ENCODE measurements at places on chromosomes 7 and 10.
A peak's percentile ranks its signal among the peaks of the same experiment; 100 is the strongest.

DNA sequence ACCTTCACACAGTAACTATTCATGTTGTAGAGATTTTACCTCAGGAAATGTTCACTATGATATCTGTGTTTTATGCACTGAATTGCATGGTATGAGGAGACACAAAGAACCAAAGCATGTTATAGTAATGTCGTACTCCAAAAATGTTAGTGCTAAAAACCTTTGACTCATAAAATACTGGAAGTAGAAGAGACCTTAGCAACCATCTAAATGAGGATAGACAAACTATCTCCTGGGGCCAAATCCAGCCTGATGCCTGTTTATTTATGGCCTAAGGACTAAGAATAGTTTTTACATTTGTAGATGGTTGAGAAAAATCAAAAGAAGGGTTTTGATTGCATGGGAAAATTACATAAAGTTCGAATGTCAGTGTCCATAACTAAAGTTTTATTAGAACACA is 535.1 kb downstream of the INHBA start:
- no peak for DNase-seq

DNA sequence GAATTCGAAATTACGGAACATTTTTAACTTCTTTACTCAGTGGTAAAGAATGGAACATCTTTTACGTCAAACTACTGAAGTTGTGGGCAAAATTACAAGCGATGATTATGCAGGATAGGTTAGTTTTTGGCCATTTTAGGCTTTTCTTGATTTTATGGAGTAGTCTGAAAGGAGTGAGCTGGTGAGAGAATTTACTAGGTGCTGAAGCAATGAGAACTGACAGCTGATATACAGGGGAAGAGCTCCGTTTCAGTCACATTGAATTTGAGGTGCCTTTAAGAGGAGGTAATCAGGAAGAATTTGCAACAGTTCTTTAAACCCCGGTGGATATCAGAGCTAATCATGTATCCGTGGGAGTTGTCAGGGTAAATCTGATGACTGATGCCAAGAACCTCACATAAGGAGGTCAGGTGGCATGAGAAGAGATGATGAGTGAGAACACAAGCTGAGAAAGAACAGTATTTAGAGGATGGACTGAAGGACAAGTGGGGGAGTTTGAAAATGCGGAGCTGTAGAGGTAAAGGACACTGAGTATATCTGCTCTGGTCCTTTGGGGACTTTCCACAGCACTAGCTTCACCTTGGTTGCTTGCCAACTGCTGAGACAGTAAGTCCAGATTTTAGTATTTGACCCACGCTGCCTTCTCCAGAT is 104.3 kb downstream of the AHR start:
- no peak for DNase-seq

DNA sequence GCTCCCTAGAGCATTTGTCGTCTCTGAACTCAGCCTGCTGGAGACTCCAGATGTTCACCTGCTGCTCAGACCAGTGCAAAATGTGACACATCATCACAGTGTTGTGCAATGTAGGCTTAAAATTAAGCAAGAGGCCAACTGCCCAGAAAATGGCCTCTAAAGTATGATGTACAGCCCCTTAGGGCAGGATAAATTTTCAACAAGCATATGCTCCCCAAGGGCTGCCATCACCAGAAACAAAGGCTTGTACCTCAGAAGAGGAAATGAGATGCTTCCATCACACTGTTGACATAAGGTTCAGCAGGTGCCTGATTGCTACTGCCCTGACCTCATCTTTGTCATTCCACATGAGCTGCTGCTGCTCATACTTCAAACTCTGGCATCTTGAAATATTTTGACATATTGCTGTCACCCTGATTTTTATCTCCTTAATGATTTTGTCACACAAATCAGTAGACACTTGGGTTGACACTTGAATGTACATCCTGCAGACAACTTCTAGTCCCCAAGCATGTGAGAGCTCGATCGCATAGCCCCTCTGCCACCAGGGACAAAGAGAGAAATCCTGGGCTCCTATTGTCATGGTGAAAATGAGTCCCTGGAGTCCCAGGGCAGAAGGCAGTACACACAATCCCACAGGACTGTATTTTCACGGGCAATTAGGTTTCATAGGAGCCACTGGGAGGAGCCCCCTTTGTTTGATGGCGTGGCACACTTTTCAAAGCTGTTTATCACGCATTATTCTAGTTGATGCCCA is 219.7 kb upstream of the STK17A start:
- peak; percentile 49 for DNase-seq

DNA sequence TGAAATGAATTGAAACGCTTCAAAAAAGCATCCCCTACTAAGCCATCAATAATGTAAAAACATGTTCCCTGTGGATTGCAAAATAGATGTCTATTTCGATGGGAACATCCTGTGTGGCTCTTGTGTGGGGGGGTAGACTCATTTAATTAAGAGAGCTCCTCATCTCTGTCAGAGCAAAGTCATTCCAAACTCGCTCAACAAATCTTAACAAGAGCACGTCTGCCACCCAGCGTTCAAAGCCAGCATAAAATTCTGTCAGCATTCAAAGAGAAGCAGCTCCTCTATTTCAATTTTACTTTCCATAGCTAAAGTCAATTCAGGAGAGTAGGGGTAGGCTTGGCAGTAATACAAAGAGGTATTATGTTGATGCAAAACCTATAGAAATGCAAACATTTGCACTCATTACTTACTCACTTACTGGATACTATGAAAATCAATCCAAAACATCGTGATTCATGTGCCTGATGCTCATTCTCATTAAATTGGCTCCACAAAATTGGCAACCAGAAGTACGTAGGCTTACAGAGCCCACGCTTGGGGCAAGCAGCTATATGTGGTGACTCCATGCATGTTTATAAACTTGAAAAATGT is 114.9 kb downstream of the IPMK start:
- peak; percentile 81 for DNase-seq

DNA sequence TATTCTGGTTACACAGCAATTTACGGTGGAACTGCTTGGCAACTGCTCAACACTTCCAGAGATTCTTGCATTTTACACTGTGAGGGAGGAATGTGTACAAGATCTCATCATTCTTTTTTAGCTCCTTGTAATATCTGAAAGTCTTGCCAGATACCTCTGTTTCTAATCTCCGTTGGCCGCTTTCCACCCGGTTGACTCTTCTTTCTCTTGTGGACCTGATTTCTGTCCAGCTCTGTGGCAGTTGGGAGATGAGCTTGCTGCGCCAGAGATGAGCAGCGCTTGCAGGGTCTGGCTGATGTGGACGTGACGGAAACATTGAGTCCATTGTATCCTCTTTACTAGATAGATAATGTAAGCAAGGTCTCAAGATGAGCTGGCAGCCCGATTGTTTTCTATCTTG is 27.6 kb downstream of the SPAG6 start:
- no peak for DNase-seq

GRCh38 chr7:74625446-74625845 is 32.1 kb upstream of the GTF2I start:
- peak; percentile 76 for DNase-seq

GRCh38 chr10:124342821-124343170 is 75.9 kb downstream of the OAT start:
- no peak for DNase-seq

GRCh38 chr10:14089556-14090292 is 241.0 kb downstream of the FRMD4A start:
- no peak for DNase-seq

DNA sequence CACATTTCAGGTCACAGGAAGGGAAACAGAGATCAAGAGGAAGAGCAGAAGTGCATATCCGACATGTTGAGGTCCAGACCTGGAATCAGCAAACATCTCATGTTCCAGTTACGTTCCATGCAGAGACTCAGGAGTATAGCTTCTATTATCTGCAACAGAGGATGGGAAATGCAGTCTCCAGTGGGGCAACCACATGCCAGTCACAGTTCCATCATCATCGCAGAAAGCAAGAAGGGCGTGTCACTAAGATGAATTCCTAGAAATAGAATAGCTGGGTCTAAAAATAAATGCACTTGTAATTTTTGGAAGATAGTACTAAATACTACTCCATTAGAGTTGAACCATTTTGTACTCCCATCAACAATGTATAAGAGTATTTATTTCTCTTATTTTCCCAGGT is 133.2 kb upstream of the MDFIC start:
- DNase-seq, result no peak

DNA sequence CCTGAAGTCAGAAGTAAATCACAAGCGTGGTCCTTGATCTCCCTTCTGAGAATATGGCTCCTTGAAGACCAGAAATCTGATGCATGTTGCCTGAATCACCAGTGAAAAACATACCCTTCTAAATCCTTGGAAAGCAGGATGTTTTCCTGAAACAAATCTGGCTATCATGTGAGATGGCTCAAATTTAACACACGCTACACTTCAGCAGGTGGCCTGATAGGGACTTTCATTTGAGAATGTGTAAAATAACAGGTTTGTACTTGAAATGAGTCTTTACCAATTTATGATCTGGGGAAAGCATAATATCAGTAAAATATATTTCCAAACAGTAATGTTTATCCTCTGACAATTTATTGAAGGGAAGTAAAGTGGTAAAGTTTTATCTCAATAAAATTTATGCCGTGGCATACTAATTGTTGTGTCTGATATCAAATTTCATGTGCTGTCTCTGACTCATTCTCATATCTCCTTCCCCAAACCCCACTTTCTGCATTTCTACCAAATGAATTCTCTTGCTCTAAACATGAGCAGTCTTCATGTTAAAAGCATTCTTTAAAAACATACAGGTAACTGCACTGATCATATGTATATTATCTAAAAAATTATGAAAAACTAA is 17.4 kb downstream of the CYP3A4 start:
- no peak for DNase-seq

DNA sequence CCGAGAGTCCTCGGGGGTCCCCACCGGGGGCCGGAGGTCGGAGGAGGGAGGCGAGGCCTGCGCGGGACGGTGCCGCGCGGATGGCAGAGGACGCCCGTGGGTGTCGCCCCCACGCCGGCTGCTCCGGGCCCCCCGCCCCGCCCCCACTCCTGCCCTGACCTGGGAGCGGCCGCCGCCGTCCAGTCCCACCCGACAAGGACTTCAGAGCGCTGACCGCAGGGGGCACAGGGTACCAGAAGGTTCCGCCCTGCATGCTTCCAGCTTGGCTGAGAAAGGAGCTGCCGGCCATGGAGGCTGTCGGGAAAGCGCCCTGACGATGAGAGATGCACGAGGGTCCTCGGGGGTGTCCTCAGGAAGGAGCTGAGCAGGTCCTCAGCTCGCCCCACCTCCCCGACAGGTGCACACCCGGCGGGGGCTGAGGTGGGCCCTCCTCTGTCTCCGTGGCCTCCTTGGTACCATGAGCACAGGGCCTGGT is 57.0 kb upstream of the DNAJB6 start:
- no peak for DNase-seq

GRCh38 chr7:22700559-22701002 is 26.4 kb upstream of the IL6 start:
- DNase-seq, result peak; percentile 89

DNA sequence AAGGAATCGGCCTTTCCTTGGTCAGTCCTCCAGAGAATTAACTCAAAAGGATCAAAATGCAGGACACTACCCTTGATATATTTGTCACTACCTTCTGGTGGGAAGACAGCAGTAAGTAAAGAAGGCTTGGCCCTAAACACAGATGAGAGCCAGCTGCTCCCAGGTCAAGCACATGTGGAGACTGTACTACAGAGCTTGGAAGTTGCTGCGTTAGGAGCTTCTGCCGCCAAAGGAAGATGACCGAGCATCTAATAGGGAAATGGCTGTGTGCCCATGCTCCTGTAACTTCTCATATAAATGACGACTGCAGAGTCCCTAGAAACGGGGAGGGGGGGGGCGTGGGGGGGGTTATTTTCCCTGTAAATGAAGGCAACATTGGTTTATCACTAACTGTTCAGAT is 59.0 kb downstream of the PODXL start:
- no peak for DNase-seq

DNA sequence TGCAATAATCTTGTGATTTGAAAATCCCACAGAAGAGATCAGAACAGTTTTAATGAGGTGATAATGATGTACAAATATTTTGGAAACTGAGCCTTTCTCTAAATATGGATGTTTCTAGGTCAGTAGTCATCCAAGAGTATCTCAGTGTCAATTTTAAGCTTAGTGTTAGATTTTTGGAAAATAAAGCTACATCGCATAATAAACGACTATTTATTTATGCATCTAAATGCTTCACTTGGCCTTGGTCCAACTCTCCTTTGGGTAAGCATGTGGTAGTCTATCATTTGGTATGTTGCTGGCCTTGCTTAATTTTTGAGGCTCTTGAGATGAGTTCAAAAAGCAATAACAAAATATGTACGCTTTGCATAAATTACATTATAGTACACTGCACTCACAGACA is 5.4 kb upstream of the PPP1R9A start:
- DNase-seq, result no peak

GRCh38 chr10:70354556-70354955 is 27.9 kb downstream of the LRRC20 start:
- no peak for DNase-seq

DNA sequence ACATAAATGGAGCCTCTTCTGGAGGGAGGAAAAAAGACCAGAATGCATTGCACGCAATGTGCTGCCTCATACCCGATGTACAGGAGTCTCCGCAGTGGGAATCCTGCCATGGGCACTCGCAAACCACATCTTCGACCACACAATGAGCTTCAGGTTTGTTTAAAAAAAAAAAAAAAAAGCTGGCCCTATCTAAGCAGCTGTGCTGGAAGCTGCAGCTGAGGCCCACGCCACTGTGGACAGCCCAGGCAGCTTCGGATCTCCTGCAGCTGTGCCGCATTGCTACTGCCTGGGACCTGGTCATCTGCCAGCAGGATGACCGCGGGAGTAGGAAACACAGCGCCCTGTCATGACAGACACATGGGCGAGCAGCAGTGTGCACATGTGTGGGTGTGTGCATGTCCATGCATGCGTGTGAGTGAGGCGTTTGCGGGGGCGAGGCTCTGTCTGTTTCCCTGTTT is 26.0 kb downstream of the EN2 start:
- DNase-seq, result no peak

DNA sequence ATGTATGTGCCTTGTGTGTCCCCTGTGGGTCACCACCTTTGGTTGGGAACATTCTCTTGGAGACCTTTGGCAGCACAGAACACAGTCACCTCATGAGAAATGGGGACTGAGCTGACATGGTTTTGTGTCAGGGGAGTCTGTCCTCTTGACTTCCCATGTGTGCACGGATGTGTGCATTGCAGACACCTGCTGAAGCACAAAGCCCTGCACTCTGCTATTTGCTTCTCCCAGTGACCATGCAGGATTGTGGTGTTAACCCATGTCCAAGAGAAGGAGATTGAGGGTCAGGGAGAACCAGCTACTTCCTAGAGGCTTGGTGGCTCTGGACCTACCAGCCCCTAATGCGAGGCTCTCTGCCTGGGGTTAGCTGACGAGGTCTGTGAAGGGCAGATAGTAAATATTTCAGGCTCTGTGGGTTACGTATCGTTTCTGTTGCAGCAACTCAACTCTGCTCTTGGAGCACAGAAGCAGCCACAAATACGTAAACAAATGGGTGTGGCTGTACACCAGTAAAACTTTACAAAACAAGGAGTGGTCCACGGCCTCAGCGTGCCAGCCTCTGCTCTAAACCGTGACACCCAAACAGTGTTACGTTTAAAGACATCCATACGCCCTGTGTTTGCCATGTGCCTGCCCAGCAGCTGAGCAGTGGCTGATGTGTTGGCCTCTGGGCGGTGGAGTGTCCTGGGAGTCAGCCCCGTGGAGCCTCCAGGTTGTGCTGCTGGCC is 51.7 kb downstream of the ADCY1 start:
- no peak for DNase-seq
